ENCODE measurements at places on chromosomes 6 and 20.

DNA sequence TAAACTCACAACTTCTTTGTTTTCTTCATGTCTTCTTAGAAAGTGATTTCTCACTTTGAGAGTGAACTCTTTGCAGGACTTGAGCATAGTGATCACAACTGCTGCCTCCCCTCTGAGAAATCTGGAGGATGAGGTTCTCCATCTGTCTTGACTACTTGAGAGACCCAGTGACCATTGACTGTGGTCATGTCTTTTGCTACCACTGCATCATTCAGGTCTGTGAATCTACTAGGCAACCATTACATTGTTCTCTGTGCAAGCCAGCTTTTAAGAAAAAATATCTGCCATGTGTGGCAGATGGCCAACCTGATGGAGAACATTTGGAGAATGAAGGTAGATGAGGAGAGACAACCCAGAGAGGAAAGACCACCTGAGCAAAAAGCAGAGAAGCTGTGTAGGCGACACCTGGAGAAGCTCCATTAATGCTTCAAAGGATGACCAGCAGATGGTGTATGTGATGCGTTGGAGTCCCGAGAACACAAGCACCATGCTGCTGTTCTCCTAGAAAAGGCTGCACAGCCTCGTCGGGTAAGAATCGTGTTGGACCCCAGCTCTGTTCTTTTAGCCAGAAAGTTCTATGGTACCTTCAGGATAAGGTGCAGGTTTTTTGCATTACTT lies 25.1 kb upstream of the TRIM26 start:
- DNase-seq, result no peak

DNA sequence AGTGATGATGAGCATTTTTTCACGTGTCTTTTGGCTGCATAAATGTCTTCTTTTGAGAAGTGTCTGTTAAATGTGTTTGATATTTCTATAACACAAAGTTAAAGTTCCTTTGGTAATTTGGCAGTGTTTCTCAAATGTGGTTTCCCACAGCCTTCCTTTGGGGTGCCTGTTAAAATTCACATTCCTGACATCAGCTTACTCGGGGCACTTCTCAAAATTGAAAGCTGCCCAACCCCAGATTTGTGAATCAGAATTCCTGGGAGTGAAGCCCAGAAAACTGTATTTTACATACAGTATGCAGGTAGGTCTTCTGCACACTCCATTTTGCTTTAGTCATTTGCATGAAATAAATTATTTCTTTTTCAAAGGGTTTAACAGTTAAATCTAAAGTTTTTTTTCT lies 207.9 kb downstream of the GMPR start:
- no peak for DNase-seq

DNA sequence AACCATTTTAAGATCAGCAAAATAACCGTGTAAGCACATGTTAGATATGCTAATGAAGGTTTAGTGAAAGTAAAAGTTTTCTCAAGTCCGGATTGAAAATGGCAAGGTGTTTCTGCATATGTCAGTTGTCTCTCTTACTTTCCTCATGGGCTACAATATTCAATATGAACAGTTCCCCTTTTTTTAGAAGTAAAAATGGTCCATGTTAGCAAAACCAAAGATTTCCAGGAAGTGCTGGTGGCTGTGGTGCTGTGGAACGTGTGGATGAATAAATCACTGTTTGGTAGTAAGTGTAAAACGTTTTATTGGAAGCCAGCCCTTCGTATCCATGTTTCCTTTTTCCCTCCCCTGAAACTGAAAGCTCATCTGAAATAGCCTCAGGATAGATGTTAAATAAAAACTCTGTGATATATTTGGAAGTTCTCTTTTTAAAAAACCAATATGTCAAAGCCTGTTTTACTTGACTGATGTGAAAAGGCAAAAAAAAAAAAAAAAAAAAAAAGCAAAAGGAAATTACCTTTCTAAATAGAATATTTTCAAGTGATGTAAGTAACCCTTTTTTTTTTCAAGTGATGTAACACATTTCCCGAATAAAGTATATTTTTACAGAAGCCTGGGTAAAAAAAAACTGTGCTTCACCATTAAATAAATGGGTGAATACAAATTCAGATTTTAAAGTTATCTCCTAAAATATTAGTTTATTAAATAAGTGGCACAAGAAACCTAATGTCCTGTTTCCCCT lies 41.9 kb downstream of the PLEKHG1 start:
- DNase-seq, result no peak

DNA sequence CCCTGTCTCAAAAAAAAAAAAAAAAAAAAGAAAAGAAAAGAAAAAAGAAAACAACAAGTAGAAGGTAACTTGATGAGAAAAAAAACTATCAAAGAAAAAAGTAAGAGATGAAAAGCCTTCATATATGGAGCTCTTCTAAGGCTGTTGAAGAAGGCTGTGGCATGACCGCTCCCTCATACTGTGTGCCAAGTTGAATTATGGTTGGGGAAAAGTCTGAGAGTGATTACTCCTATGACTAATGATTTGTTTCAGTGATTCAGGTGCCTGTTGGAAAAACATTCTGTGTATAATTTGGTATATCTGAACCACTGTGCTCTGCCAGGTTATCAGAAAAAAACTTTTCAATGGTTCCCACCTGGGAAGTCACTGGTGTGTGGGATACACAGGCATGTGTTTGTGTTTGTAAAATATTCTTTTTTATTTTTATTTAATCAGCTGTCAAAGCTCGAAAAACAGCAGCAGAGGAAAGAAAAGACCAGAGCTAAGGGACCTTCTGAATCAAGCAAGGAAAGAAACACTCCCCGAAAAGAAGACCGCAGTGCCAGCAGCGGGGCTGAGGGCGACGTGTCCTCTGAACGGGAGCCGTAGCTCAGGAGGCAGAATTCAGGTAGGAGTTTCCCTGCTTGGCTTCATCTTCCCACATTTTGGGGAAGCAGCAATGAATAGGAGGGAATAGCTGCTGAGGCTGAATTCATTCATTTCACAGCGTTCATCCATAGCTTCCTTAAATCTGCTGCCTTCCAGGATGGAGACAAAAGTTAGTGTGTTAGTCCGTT lies 69.7 kb upstream of the SCP2D1 start:
- no peak for DNase-seq

GRCh38 chr6:83870649-83871048 lies 11.2 kb downstream of the CYB5R4 start:
- no peak for DNase-seq

DNA sequence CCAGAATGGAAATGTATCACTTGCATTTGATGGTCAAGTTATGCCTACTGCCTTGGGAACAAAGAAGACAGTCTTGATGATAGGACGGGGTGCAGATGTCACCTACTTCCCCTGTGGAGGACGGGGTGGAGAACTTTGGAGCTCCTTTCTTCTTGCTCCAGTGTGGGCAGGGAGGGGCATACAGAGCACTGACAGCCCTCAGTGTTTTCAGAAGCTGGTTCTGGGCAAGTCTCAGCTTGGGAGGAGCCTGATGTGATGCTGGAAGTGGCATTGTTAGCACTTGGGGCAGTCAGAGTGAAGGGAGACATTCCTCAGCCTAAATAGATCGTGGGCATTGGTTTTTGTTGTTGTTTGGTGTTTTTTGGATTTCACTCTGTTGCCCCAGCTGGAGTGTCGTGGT lies 59.7 kb downstream of the SYNJ2 start:
- no peak for DNase-seq

DNA sequence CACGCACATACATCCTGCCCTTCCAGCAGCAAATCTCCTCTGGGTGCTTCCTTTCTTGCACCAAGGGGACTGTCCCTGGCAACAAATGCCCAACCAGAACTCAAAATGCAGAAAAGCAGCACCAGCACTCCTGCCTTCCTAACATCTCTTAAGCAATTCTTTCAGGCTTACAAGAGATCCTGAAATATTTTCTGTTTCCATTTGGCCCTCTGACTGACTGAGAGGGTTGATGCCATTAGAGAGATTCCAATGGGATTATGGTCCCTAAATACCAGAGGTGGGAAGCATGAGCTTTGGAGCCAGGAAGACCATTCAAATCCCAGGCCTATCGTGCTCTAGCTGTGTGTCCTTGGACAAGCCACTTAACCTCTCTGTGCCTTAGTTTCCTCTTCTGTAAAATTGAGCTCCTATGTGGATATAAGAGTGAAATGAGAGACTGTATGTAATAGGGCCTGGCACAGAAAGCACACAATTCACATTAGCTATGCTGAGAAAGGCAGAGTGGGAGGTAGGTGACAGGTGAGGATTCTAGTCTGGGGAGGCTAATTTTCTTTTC lies 56.8 kb downstream of the PRDM1 start:
- DNase-seq, result no peak

GRCh38 chr20:2800521-2801285 lies at the start of gene CPXM1:
Gene CPXM1 (minus strand): TSS chr20:2800627. CDS start chr20:2800572, 55 bp downstream.
- DNase-seq, result no peak

DNA sequence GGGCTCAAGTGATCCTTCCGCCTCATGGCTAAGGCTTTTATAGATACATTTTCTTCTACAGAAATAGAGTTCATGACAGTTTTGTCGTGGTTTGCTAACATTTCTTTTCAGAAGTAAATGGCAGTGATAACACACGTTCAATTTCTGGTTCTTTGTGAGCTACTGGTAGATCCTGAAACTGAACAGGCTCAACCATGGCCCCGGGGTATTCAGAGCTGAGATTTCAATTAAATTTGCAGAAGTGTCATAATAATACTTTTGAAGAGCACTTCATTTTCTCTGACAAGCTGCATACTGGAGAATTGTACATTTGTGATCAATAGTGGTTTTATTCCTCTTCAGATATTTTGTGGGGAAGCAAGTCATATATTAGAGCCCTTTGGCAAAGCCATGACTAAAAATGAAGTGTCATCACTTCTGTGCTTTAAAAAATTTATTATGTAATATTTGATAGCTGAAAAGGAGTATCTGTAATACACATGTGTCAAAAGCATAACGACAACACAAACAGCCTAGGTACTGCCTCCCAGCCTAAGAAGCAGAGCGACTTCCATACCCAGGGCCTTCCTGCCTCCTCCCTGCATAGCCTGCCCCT lies 84.3 kb upstream of the SCP2D1 start:
- no peak for DNase-seq

- no peak for DNase-seq
Measured at GRCh38 chr6:151723152-151723551, 84.3 kb upstream of the ESR1 start.

DNA sequence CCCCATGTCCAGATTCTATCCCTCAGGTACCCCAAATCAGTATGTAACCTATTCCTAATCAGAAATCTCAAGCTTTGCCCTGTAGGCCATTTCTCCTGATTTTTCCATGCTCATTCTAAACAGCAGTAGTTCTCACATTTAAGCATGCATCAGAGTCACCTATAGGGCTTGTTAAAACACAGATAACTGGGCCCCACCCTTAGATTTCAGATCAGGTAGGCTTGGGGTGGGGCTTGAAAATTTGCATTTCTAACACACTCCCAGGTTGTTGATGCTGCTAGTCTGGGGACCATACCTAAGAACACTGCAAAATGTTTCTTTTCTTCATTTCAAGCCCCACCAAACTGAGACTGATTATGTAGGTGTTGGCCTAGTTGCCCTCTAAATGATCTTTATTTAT lies 621.2 kb upstream of the FLRT3 start:
- no peak for DNase-seq

- no peak for DNase-seq
Measured at GRCh38 chr20:48627737-48628128, 200.1 kb downstream of the PREX1 start.

- DNase-seq, result no peak
Measured at GRCh38 chr6:157260735-157261410, 62.4 kb downstream of the TMEM242 start.

- DNase-seq, result no peak
Measured at GRCh38 chr20:9498322-9498721, 16.1 kb upstream of the LAMP5 start.

DNA sequence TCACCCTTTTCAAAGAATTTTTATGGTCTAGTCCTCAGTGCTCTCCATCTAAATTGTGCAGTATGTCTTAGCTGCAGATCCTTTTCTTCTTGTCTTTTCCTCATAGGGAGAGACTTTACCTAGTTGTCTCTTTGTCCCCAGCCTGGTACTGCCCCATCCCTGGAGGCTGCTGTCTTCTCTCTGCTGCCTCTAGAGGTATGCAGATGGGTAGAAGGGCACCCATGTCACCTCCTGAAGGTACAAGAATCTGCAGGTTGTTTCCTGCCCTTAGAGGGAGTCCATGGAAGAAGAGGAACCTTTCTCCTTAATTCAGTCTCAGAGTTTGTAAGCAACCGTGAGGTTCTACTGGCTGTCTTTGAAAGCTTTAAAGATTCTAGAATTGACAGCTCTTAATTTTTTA lies 39.1 kb downstream of the MCM8 start:
- no peak for DNase-seq

DNA sequence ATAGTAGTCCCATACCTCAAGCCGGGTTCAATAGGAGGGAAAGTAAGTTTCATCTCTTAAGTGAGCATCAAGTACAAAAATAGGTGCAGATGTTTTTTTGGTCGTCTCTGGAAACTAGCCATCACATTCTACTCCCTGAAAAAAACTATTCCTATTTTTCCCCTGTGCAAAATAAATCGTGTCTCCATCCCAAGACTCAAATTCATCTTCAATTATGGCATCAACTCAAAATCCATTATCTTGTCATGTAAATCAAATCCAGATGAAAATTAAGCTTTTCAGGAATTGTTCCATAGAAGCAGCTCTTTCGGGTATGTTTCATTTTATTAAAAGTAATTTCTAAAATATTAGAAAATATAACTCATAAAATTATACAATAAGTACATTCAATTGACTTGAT lies 1368.4 kb downstream of the GRIK2 start:
- no peak for DNase-seq

- no peak for DNase-seq
Measured at GRCh38 chr20:31540406-31540805, 26.2 kb downstream of the HM13 start.

DNA sequence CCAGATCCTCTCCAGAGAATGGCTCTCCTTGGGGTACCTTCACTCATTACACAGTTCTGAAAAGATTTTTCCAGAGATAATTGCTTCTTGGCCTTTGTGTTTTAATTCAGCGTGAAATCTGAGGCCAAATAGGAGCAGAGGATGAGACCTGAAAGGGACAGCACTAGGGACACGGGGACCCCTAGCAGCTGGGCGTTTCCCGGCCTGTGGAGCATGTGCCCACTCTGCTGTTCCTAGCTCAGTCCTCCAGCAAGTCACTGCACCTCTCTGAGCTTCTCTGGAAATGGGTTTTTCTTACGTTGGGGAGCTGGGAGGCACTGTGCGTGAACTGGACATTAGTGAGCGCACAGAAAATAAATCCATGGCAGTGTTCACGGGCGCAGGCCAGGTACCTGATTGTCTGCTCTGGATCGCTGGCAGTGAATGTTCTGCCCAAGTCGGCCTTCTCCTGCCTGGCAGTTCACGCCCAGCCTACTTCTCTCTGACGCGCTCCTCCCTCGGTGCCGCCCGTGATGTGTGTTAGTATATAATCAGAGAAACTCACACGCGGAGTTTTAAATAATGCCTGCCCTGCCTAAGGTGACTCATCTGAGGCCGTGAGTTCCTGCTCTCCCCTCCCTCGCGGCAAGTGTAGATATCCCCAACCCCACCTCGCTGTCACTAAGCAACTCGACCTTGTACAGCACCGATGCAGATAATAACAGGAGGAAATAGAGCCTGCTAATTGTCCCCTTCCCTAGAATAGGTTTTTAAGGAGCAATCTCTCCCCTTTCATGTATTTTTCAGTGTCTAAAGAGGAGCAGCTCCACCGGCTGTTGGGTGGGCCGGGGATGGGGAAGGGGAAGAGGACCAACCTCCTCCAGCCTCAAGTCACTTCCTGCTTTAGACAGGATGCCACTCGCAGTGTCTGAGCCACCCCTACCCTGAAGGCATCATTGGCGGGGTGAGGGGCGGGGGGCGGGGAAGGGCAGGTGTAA lies 2.7 kb upstream of the TUBB2A start:
- DNase-seq, result no peak
